ENCODE measurements at places on chromosomes 11 and 22.

DNA sequence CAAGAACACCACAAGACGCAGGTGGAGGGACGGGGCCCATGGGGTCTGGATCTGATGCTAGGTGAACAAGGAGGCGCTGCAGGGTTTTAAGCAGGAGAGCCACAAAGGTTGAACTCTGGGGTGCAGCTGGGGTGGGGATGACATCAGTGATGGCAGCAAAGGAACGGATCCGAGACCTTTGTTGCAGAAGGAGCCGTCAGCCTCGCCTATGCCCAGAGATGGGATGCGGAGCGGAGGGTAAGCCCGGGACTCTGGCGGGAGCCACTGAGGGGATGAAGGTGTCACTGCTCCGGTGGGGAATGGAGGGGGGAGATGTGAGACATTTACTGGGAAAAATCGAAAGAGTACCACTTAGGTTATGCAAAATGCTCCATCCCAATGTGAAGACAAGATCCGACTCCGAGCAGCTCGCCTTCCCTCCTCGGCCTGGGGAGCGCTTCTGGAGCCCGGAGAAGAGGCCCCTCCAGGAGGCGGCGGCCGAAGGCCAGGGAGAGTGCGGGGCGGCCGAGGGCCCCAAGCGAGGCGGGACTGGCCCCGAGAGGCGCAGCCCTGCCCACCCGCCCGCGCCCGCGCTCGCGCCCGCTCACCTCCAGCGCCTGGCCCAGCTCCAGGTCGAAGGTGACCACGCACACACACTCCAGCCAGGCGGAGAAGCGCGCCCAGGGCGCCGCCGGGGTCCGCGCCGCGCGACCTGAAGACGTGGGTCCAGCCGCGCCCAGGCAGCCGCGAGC lies 422 bp downstream of the DENND6B start:
- no peak for DNase-seq

- DNase-seq: no peak
These were observed 29.1 kb downstream of the TRIM29 start for GRCh38 chr11:120108785-120109168.

GRCh38 chr11:93194673-93195291 lies 3.0 kb downstream of the SLC36A4 start:
- no peak for DNase-seq

DNA sequence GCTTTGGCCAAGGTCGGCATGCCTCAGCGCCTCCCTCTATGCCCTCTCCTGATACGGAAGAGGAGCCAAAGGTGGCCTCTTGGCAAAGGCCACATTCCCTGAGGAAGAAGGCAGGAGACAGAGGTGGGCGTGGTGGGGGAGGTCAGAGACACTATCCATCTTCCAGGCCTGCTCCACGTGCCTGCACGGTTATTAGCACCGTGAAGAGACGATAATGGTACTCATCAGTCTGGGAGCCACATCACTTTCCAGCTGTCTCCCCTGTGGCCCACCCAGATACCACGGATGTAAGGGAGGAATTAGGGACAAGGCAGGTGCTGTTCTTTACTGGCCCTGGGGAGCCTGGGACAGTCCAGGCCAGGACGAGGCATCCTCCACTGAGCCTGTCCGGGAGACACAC lies 354.3 kb downstream of the MN1 start:
- DNase-seq: no peak

DNA sequence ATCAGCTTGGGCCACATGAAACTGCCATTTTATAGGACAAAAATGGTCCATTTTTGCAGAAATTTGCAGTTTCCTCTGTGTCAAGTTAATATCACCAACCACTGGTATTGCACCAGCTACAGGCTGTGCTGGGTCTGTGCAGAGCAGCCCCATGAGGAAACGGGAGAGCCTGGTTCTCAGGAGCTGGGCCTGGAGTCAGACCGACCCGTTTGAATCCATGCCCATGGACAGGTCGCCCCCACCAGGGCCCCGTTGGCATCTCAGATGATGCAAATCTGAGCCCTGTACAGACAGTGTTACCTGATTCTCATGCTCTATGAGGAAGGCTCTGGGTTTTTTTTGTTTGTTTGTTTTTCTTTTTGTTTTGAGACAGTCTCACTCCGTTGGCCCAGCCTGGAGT lies 9.8 kb upstream of the SEC14L6 start:
- DNase-seq: no peak

GRCh38 chr22:36976606-36977005 lies 42.6 kb downstream of the TST start:
- no peak for DNase-seq

DNA sequence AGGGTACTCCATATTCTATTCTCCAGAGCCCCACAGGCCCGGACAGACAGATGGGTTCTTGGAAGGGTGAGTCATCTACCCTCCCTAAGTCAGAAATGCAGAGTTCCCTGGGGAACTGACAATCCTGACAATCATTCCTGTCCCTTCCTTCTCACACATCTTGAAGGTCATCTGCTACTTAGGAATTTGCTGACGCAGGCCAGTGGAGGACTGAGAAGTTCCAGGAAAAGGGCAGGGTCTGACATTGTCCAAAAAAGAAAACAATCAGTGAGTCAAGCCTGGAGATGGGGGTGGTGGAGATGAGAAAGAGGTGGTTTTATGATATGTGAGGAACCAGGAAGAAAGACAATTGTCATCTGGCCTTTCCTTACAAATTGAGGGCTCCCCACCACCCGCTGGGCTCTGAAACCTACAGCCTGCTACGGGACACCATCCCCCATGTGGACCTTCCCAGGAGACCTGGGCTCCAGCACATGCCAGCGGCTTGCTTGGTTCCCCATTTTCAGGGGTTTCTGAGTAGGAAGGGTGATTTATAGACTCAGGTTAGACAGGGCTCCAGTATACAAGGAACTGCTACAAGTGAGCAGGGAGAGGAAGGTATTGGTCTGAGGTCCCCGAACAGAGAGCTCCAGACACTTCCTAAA lies 12.9 kb downstream of the CD59 start:
- DNase-seq: peak; percentile 93

- DNase-seq: no peak
These were observed 7.5 kb downstream of the ELMOD1 start for GRCh38 chr11:107598225-107599139.

- no peak for DNase-seq
These were observed 434.7 kb downstream of the BRD1 start for GRCh38 chr22:49392841-49393510.

GRCh38 chr11:43549624-43550023 lies 130.9 kb upstream of the HSD17B12 start:
- DNase-seq: no peak

DNA sequence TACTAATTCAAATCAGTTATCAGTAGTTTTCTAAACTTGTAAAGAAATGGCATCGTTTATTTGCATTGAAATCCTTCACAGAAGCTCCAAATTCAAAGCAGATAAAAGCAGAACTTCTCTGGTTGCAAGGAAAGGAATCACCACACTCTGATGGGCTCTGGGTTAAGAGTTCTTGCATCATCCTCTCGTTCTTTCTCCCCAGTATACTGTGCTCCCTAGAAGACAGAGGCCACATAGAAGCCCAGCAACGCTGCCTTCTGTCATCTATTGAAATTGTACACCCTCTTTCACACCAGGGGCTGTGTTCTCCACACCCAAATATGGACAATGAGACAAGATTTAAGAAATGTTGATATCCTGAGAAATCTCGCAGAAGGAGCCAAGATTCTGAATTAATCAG lies 29.3 kb downstream of the FAT3 start:
- DNase-seq: no peak
